ENCODE measurements at places on chromosomes 1 and 21. TPM values are rescaled to one million over a fixed set of nuclear protein-coding genes. Genes with fewer than 3 reads are reported as not detected.

The GNG4 gene
- 0.19 TPM for total RNA-seq

- H3K4me3 ChIP-seq, result no peak overlapping the region
- H3K27me3 ChIP-seq, result no peaks in the 10 kb centered on the region
- H3K36me3 ChIP-seq, result no peaks in the 10 kb centered on the region
- H3K27ac ChIP-seq, result no peak overlapping the region
- no peak for DNase-seq
These were observed 12.5 kb upstream of the OLFML2B start for GRCh38 chr1:162036163-162036562.

DNA sequence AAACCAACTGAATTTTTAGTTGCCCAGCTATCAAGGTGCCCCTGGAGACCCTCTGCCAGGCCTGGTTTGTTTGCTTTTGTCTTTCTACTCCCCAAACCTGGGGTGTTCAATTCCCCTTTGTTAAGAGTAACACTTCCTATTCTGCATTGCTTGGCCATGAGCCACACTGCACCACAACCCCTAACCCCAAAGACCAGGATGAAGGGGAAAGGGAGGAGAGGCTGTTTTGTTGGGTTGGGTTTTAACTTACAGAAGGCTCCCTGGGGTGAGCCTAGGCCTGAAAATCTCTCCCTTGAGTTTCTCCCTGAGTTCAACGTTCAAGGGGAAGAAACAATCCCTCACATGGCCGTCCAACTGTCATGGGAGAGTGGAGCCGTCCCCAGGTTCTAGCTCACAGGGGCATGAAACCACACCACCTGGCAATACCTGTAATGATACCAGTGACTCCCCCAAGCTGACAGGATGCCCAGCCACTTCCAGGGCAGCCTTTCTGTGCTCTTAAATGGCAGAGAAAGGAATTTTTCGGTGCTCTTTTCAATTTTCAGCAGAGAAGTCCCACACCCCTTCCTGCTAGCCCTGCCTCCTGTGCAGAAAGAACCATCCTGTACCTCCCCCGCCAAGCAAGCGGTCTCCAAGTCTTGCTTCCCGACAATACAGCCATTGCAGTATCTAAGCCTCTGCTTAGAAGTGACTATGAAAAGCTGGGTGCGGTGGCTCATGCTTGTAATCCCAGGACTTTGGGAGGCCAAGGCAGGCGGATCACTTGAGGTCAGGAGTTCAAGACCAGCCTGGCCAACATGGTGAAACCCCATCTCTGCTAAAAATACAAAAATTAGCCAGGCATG lies 14.9 kb downstream of the SLC45A3 start:
- no peaks in the 10 kb centered on the region for H3K36me3 ChIP-seq
- no peak overlapping the region for H3K4me3 ChIP-seq
- H3K4me1 ChIP-seq, result no peaks in the 10 kb centered on the region
- H3K27ac ChIP-seq, result no peak overlapping the region
- DNase-seq, result no peak
- no peaks in the 10 kb centered on the region for H3K27me3 ChIP-seq

The PDE9A gene
- 0.60 TPM for total RNA-seq

- H3K4me1 ChIP-seq, result no peaks in the 10 kb centered on the region
- no peak overlapping the region for H3K27ac ChIP-seq
- H3K4me3 ChIP-seq, result no peak overlapping the region
- peaks cover 5% of the 10 kb centered on the region for H3K27me3 ChIP-seq
These were observed 523.3 kb upstream of the RGS18 start for GRCh38 chr1:191634801-191635508.

DNA sequence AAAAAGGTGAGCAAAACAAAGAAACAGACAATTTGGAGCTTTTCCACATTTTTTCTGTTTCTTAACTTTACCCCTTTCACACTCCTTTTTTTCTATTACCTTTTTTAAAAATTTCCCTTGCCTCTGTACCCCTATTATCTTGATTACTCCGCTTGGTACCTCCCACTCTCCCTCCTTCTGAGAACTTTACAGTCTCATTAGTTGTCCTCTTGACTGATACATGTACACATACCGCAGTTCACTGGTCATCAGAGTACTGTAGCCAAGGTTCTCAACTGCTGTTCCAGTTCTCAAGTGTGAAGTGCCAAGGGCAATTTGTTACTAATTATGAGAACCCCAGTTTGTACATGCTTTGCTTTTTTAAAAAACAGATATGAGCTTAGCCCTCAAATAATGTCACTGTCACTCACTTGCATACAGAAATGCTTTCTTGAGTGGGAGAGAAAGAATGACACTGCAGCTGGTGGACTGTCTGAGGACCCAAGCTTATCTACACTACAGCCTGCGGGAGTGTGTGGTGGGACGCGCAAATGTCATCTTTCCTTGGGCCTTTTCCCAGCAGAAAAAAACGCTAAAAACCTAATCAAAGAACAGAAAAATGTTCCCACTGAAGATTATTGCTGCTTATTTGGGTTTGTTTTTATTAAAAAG lies 160.8 kb downstream of the DISP1 start:
- peaks cover 26% of the 10 kb centered on the region for H3K4me1 ChIP-seq
- peaks cover 2% of the 10 kb centered on the region for H3K36me3 ChIP-seq

The CCDC27 gene
- total RNA-seq, result not detected

DNA sequence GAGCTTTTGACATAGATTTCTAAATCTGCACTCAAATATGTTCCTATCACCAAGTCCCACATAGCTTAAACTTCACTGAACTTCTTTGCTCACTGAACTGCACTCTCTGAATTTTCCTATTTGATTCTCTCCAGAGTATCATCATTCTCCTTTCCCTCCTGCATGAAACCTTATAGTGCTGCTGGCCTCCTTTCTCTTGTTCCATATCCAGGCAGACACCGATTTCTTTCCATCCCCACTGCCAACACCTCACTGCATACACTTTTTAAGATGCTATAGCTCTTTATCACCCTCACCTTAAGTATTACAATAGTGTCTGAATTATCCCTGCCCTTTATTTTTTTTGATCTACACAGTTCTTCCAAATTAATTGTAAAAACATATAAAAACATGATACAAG lies 3.1 kb upstream of the TRIM45 start:
- no peaks in the 10 kb centered on the region for H3K36me3 ChIP-seq
- no peaks in the 10 kb centered on the region for H3K27me3 ChIP-seq
- no peak for DNase-seq

DNA sequence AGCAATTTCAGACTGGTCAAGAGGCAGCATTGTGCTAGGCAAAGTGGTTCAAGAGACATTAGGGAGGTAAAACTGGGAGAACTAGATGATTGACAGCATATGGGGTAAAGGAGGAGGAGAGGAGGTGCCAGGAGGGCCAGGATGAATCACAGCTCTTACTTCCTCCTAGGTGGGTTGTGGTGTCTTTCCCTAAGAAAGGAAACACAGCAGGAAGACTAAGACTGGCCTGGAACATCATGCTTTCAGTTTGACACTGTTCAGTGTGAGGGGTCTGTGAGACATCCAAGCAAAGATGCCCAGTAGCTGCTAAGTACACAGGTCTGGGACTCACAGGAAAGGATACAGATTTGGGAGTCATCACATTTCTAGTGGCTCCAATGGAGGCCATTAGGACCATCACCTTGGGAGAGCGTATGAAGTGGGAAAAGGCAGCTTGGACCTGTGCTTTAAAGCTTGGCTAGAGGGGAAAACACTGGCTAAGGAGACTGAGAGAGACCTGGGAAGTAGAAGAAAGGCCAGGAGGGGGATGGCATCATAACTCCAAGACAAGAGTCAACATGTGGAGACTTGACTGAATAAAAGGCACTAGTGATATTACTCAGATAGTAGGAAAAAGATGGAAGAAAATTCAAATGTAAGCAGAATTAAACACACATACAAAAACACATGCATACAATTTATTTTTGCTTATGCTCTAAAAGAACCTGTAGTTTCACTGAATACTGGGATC lies 17.3 kb downstream of the CD58 start:
- no peak overlapping the region for H3K4me3 ChIP-seq
- no peaks in the 10 kb centered on the region for H3K36me3 ChIP-seq
- peaks cover 20% of the 10 kb centered on the region for H3K4me1 ChIP-seq

DNA sequence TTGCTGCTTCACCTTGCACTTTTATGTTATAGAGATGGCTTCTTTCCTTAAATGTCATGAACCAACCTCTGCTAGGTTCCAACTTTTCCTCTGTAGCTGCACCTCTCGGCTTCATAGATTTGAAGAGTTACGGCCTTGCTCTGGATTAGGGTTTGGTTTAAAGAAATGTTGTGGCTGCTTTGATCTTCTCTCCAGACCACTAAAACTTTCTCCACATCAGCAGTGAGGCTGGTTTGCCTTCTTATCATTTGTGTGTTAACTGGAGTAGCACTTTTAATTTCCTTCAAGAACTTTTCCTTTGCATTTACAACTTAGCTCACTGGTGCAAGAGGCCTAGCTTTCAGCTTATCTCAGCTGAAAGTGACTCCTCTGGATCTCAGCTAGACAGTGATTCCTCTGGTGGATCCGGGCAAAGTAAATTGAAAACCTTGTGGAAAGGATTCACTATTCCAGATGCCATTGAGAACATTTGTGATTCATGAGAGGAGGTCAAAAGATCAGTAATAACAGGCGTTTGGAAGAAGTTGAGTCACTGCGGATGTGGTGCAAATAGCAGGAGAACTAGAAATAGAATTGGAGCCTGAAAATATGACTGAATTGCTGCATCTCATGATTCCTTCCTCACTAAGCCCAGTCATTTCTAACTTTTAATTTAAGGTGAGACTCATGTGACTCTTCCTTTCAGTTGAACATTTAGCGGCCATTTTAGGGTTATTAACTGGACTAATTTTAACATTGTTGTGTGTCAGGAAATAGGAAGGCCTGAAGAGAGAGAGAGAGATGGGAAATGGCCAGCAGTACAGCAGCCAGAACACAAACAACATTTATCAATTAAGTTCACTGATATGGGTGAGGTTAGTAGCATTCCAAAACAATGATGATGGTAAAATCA lies 16.2 kb upstream of the RGS1 start:
- H3K4me1 ChIP-seq, result peaks cover 32% of the 10 kb centered on the region
- no peak for DNase-seq
- H3K27ac ChIP-seq, result peak overlapping the region; percentile 96
- peaks cover 2% of the 10 kb centered on the region for H3K36me3 ChIP-seq
- no peaks in the 10 kb centered on the region for H3K27me3 ChIP-seq
- H3K4me3 ChIP-seq, result no peak overlapping the region

DNA sequence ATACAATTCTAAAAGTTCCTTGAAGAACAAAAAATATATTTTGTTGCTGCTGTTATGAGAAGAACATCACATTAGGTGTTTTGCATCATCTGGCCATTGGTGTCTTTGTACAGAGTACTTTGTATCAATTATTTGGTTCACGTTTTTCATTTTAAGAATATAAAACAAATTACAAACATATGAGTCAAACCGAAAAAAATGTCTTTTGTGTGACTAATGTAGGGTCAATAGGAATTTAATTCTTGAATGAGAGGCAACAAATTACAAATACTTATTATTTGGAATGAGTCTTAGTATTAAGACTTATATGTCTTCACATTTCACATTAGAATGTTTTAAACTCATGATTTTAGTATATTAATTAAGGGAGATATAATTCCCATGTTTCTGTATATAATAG lies 54.8 kb downstream of the NR5A2 start:
- no peaks in the 10 kb centered on the region for H3K36me3 ChIP-seq
- no peaks in the 10 kb centered on the region for H3K4me1 ChIP-seq

DNA sequence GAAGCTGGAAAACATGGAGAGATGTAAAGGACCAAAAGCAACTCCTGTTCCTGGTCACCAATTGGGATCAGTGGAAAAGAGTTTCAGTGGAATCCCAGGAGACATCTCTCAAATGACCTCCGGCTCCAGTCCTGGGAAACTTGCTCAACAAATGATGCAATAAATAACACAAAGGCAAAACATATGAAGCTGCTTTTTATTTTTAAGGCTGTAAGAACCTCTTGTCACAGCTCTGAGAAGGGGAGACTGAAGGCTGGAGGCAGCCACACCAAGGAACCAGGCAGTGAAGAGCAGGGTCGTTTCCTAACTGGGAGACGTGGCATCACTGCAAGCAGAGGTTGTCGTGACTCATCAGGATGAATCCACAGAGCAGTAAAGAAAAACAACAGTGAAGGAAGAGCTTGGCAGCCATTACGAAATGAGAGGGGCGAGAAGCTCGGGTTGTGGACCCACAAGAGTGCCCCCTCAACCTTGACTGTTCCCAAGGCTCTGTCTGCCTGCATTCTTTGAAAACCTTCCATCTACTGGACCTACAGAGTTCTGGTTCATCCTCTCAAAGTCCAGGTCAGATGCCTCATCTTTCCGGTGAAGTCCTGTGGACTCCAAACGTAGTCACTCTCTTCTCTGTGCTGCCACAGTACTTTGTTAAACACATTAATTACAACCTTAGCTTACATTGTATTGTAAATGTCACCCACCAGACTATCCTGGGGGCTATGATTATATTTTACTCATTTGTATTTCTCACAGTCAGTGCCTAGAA lies 32.1 kb downstream of the JAK1 start:
- DNase-seq, result no peak
- H3K27me3 ChIP-seq, result no peaks in the 10 kb centered on the region
- peaks cover 50% of the 10 kb centered on the region for H3K4me1 ChIP-seq
- peak overlapping the region; percentile 31 for H3K4me3 ChIP-seq
- no peaks in the 10 kb centered on the region for H3K36me3 ChIP-seq
- peak overlapping the region; percentile 98 for H3K27ac ChIP-seq

GRCh38 chr1:118186026-118186425 lies 998 bp upstream of the SPAG17 start:
- no peak overlapping the region for H3K4me3 ChIP-seq
- H3K27ac ChIP-seq, result no peak overlapping the region
- no peaks in the 10 kb centered on the region for H3K36me3 ChIP-seq
- H3K4me1 ChIP-seq, result peaks cover 17% of the 10 kb centered on the region

DNA sequence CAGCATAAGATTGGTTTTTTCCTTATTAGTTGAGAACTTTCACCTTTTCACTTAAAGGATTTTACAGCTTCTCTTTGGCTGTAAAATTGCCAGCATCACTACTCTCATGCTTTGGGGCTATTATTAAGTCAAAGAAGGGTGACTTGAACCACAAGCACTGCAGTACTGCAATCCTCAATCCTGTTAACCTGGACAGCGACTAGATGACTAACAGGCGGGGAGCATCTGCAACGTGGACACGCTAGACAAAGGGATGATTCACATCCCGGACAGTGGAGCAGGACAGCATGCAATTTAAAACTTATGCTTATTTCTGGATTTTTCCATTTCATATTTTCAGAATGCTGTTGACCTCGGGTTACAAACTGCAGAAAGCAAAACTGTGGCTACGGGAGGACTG lies 8.1 kb downstream of the ARV1 start:
- H3K36me3 ChIP-seq, result peaks cover 5% of the 10 kb centered on the region
- H3K4me1 ChIP-seq, result peaks cover 18% of the 10 kb centered on the region
- DNase-seq, result no peak
- no peak overlapping the region for H3K4me3 ChIP-seq
- H3K27ac ChIP-seq, result peak overlapping the region; percentile 43
- no peaks in the 10 kb centered on the region for H3K27me3 ChIP-seq

The PPIAL4G gene
- total RNA-seq, result not detected

The KLHL17 gene
- total RNA-seq, result 24.3 TPM

The SASS6 gene
- 2.4 TPM for total RNA-seq

GRCh38 chr1:221795380-221795779 lies 53.5 kb upstream of the DUSP10 start:
- peaks cover 2% of the 10 kb centered on the region for H3K27me3 ChIP-seq
- no peaks in the 10 kb centered on the region for H3K4me1 ChIP-seq
- no peak overlapping the region for H3K27ac ChIP-seq
- no peak overlapping the region for H3K4me3 ChIP-seq
- H3K36me3 ChIP-seq, result peaks cover 2% of the 10 kb centered on the region
- DNase-seq, result no peak

The LY9 gene
- not detected for total RNA-seq

- H3K4me1 ChIP-seq, result peaks cover 53% of the 10 kb centered on the region
- peaks cover 7% of the 10 kb centered on the region for H3K27me3 ChIP-seq
- no peak overlapping the region for H3K27ac ChIP-seq
- H3K36me3 ChIP-seq, result peaks cover 2% of the 10 kb centered on the region
- H3K4me3 ChIP-seq, result no peak overlapping the region
- no peak for DNase-seq
These were observed 635.9 kb downstream of the MATN1 start for GRCh38 chr1:30087465-30087864.

- no peak overlapping the region for H3K27ac ChIP-seq
- no peaks in the 10 kb centered on the region for H3K36me3 ChIP-seq
- no peak overlapping the region for H3K4me3 ChIP-seq
- H3K27me3 ChIP-seq, result peaks cover 49% of the 10 kb centered on the region
These were observed 76.0 kb upstream of the CTTNBP2NL start for GRCh38 chr1:112320058-112320457.

Measured in chondrocyte (in vitro differentiated cells).